ENCODE measurements at places on chromosomes 11 and 22. TPM values are rescaled to one million over a fixed set of nuclear protein-coding genes. Genes with fewer than 3 reads are reported as not detected.

TNNT3 gene
- total RNA-seq = not detected

HORMAD2 gene
- not detected for total RNA-seq

TSG101 gene
- total RNA-seq = 70.2 TPM

GTSE1 gene
- 23.8 TPM for total RNA-seq

RNF169 gene
- 18.5 TPM for total RNA-seq

PARVG gene
- total RNA-seq = not detected

JRKL gene
- 6.0 TPM for total RNA-seq

ADM gene
- total RNA-seq = 28.7 TPM

DNA sequence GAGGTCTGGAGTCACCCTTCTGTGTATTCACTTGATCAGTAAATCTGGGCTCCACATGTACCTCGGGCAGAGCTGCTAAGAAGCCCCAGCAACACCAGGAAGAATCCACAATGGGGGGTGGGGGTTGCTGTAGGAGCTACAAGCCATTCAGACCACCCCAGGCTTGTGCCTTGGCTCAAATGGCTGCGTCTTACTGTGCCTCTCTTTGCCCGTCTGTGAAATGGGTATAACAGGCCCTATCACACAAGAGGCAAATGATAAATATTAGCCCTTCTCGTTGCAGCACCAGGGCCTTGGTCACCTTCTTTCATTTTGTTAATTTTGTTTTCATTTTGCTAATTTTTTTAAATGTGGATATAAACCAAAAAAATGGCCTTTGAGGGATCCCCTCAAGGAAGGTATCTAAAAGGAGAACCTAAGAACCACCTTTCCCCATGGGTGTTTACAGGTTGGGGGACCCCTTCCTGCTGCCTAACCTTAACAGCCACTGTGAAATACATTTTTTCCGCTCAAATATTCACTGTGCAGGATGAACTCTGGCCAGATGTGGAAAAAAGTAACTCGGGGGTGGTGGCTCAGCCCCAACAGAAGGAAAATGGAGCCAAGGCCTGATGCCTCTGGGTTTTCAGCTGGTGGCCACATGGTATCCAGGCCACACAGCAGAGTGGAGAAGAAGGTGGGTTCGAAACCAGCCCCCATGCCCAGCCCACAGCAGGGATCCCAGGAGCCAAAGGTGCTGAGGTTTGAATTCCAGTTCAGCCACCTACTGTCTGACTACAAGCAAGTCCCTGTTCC, 284.0 kb downstream of the MN1 start:
- no peak for DNase-seq

DNA sequence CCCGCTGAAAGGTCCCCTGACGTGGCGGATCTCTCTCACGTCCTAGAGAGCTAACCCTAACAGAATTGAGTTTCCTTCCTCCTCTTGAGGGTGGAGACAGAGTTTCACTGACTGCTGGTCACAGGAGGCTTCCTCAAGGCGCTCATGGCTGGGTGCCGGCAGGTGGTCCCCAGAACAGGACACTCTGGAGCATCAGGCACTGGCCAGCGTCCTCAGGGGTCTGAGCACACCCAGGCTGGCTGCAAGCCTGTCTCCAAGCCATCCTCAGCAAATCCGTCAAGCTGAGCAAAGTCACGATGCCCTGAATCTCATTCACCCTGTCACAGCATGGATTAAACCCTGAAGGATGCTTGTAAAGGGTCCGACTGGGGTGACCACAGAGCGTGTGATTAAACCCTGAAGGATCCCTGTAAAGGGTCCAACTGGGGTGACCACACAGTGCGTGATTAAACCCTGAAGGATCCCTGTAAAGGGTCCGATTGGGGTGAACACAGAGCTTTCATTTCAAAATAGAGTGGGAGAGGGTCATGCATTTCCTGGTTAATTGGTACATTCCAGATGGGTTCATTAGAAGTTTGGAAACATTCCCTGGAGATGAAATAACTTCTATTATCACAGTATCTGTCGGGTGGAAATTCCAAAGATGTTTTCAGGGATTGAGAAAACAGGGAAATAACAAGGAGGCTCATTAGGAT, 473.0 kb downstream of the BRD1 start:
- DNase-seq = no peak

- DNase-seq = no peak
These were observed 109.8 kb downstream of the ATXN10 start for GRCh38 chr22:45781459-45781858.

DNA sequence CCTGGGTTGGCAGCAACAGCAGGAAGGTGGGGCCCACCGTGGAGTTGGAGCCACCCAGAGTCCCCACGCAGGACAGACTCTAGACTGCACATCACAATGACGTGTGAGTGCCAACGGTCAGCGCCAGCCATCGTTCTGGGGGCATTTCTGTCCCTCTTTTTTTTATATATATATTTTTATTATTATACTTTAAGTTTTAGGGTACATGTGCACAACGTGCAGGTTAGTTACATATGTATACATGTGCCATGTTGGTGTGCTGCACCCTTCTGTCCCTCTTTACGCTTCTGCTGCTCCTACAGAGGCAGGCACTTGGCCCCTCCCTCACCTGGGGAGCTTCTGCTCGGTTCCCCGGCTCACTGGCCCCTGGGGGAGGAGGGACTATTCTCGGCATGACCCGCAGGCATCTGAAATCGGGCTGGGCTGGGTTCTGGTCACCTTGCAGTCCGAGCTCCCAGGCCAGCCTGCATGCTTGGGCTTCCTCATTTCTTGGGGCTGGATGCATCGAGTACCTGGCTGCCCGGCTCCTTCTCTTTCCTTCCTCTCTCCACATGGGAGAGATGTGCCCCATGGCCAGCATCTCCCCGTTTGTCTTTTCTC, 787.4 kb downstream of the TBC1D22A start:
- no peak for DNase-seq

- no peak for DNase-seq
These were observed 909 bp upstream of the ZNRD2 start for GRCh38 chr11:65569164-65569972.

GRCh38 chr22:31488988-31489617, 539 bp downstream of the EIF4ENIF1 start:
- no peak for DNase-seq

DNA sequence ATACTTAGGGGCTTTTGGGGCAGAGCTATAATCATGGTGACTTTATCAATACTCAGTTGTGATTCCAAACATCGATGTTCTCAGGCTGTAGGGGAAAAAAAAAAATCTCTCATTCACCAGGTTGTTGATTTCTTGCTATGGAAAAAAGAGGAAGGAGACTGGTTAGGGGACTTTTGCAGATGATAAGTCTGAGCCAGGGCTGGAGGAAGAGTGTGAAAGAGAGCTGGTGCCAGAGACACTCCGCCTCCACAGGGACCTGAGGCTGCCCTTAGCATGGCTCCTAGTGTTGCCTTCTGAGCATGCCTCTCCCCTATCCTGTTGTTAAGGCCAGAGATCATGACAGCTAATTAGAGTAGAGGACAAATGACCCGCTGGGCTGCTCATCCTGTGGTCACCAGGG, 16.9 kb downstream of the UPB1 start:
- no peak for DNase-seq

DNA sequence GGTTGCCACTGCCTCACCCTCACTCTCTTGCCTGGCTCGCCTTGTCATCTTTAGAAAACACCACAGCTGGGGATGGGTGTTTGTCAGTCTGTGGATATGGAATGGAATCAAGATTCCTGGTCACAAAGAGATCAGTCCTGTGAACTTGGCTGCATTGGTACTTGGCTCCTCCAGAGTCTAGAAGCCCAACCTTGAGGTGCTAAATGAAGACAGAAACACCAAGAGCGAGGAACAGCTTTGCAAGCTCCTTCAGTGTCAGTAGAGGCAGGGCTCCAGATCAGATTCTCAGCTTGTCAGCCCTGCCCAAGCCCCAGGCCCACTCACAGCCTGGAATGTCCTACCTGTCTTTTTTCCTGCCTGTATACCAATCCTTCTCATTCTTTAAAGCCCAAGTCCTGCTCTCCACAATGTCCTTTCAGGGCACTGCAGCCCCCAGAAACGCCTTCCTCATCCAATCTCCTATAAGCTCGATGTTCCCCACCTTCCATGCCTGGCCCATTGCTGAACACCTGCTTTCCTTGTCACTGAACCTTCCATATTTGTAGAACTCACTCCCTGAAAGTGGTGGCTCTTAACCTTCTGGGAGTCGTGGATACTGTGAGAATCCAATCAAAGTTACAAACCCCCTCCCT, 188.9 kb downstream of the BCR start:
- no peak for DNase-seq

DNA sequence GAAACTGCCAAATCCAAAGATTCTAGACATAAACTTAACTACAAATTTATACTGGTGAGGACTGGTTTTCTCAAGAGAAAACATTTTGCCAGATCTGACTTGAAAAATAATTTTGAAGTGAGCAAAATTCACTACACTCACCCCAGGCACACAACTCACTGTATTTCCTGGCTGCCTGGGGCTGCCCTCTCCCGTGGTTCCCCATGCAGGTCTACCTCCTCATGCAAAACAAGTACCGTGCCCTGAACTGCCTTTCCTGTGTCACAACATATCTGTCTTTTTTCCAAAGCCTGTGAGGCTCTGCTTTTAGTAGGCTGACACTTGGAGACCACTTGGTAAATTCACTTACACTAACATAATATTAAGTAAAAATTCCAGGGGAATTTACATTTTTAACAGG, 76.4 kb downstream of the LIF start:
- DNase-seq = no peak

DNA sequence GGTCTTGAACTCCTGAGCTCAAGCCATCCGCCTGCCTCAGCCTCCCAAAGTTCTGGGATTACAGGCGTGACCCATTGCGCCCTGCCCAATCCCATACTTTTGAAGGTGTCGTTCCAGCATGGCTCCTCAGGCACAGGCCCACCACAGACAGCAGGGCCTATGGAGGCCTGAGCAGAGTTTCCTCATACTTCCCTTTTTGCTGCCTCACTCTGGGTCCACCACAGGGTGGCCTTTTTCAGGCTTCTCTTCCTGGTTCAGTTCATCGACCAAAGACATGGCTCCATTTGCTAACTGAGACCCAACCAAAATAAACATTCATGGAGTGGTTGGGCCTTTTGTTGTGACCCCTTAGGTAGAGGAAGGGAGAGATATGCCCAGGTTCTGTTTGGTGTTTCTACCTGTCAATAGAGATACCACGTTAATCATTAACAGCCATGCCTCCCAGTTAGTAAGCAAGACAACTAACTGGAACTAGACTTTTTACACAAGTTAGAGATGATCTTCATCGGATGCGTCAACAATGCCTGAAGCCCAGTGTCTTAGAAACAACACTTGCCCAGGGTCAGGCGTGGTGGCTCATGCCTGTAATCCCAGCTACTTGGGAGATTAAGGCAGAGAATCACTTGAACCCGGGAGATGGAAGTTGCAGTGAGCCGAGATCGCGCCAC, 35.1 kb downstream of the TRIOBP start:
- no peak for DNase-seq

- peak; percentile 93 for DNase-seq
These were observed 746.1 kb downstream of the LUZP2 start for GRCh38 chr11:25242928-25243327.

DNA sequence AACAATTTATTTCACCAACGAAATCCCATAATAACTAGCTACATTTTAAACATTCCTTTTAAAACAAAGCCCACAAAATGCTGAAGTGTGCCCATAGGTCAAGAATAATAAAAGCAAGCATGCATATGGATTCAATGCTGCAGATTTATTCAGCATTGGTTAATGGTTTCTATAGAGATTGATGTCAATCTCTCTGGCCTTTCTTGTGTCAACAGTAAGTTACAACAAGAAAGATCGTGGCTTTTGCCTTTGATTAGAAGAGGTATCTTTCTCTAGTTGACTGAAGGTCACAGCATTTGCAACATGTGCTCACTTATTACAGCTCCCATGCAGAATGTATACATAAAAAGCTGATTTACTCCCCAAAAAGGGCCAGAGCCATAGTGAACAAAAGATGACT, 1.4 kb upstream of the SOX6 start:
- no peak for DNase-seq

- no peak for DNase-seq
These were observed 39.4 kb downstream of the SYTL2 start for GRCh38 chr11:85771568-85771967.

DNA sequence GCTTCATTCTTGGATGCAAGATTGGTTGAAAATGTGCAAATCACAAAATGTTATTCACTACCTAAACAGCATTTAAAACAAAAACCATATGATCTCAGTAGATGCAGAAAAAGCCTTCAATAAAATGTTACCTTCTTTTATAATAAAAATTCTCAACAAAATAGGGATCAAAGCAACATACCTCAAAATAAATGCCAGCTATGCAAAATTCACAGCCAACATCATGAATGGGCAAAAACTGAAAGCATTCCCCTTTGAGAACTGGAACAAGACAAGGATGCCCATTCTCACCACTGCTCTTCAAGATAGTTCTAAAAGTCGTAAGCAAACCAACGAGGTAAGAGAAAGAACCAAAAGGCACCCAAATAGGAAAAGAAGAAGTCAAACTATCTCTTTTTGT, 2.0 kb downstream of the OR5AK2 start:
- no peak for DNase-seq

- no peak for DNase-seq
These were observed 30.4 kb downstream of the TBC1D22A start for GRCh38 chr22:46792841-46793261.

- DNase-seq = peak; percentile 89
These were observed 29.3 kb downstream of the RPL3 start for GRCh38 chr22:39289975-39290720.

DNA sequence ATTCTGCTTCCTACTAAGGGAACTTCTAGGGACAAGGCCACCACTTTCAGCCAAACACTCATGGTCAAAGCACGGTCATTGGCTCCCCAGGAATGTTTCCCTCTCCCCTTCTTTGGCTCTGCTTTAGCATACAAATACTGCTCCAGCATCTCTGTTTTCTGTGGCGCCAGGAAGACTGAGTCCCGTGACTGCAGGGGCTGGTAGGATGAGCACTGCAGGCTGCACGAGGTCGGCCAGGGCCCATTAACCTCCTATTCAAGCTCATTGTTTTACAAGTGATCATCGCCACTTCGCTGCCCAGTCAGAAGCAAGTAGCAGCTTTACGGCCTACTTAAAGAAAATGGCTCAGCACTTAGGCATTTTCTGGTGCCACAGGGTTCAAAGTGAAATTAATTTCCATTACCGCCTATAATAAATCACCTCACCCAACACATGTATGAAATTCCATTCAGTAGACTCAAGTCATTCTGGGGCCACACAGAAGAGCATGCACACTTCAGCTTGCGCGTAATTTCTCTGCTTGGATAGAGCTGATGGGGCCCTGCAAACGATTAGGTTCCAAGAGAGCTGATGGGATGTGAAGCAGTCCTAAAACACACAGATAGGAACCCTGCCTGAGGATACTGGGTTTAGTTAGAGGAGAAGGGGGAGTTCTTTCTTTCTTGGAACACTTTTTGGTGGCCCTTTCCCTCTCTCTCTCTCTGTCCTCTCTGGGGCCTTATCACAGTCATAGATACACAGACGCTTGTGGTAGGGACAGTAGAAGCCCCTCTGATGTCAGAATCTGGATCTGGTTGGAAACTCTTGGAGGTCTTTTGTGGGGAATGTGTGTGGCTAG, 173.7 kb downstream of the KIF18A start:
- peak; percentile 97 for DNase-seq

- DNase-seq = no peak
These were observed at the start of gene PACS1 for GRCh38 chr11:66069715-66070603. Gene PACS1, plus strand, starts transcription at chr11:66070272. Its CDS starts 215 bp downstream, at chr11:66070487.
